Activated CD8-positive, alpha-beta memory T cell treated with anti-CD3 and anti-CD28 coated beads, Interleukin-2, amount 50 U/mL, for 48 hours (primary cell): ENCODE measurements at places on chromosomes 7 and 10.

- no peak for DNase-seq
Measured at GRCh38 chr7:157657741-157658740, 321.2 kb downstream of the DNAJB6 start.

GRCh38 chr10:103751667-103752290 lies 103.6 kb downstream of the SH3PXD2A start:
- no peak for DNase-seq

- no peak for DNase-seq
Measured at GRCh38 chr10:112151524-112152039, 32.0 kb downstream of the GPAM start.

GRCh38 chr7:14888962-14889361 lies 13.6 kb downstream of the DGKB start:
- DNase-seq = no peak

- DNase-seq = peak; percentile 50
Measured at GRCh38 chr7:155340071-155340531, 42.4 kb downstream of the INSIG1 start.
